ENCODE measurements at places on chromosomes 3 and 15.

DNA sequence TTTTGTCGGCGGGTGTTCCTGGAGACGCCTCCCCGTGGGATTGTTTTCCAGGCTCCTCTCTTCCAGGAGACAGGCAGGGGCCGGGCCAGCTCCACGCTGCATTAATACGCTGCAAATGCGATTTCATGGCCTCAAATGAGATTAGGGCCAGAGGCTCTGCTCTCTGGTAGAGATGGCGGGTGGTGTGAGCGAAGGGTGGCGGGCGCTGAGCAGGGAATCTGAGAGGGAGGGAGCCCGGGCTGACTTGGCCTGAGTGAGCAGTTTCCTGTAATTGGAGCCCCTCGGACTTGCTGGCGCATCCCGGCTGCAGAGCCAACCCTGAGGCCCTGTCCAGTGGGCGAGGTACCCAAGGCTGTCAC is 7.4 kb upstream of the CCDC33 start:
- DNase-seq, result no peak

- DNase-seq, result no peak
These were observed 45.4 kb upstream of the CMTM8 start for GRCh38 chr3:32193101-32193500.

DNA sequence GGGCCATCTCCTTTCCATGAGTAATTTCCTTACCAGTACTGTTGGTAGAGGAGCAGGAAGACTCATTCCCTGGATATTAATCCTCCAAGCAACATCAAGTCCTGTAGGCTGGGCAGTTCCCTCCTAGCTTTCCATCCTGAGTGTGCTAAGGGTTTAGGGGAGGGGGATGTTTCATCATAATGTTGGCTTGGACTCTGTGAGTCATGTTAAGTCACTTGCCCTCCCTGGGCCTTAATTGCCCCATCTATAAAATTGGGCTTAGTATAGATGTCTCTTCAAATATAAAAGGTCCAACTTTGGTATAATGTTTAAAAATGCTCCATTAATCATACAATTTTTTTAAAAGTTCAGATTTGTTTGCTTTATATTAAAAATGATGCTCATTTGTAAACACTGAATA is 52.7 kb downstream of the TLE3 start:
- DNase-seq, result no peak

DNA sequence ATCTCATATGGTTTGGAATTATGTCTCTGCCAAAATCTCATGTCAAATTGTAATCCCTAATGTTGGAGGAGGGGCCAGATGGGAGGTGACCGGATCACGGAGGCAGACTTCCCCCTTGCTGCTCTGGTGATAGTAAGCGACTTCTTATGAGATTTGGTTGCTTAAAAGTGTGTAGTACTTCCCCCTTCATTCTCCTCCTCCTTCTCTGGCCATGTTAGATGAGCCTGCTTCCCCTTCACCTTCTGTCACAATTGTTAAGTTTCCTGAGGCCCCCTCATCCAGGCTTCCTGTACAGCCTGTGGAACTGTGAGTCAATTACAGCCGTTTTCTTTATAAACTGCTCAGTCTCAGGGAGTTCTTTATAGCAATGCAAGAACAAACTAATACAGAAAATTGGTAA is 51.1 kb downstream of the NEDD4 start:
- DNase-seq, result no peak

DNA sequence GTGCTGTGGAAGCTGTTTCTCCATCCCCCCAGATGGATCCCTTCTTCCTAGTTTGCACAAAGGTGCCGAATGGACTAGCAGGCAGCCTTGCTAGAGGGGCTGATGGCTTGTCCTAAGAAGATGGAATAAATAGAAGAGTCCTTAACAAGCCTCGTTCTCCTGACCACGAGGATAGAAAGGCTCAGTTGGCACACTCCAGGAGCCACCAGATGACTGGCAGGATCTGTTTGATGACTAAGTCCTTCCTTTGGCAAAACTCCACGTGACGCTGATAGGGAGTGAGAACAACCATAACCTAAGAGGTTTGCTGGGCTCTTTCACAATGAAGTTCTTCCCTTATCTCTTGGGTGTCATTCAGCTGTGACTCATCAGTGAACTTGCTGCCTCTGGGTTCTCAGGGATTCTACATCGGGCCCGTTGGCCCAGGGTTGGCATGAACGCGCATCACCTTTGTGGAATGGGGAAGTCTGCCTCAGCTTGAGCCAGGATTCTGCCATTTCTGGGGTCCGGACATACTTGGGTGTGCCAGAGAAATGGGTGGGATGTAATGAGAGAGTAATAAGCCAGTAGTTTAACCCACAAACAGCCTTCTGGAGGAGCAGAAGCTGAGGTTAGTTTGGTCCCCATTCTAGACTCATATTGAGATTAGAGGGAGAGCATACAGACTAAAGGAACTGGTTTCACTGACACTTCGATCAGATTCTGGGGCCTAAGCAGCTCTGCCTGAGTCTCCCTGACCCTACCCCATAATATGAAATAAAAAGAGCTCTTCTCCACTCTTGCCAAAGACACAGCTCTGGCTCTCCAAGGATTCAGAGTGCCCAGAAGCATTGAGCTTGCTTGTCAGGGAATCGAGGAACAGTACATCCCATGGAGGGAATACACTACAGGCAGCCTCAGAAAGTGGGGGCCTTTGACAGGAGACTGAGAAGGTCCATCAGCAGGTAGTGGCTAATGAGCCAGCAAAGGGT is 2.0 kb upstream of the MELTF start:
- DNase-seq, result peak; percentile 88

GRCh38 chr3:154029926-154030325 is 91.3 kb upstream of the ARHGEF26 start:
- no peak for DNase-seq

DNA sequence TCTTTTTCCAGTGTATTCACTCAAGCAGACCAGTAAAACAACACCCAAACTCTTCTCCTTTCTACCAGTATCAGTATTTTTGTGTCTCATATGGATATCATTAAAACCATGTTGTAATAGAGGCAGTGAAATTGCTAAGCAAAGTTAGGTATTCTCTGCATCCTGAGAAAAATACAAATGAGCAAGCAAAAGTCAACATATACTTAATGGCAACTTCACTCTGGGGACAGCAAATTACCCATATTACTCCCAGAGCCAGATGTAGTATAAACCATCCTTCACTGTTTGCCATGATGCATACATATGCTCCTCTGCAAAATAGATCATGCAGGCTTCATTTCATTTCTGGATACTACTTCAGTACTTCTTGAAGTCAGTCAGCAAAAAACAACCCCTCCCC is 22.1 kb downstream of the UBA5 start:
- no peak for DNase-seq

- no peak for DNase-seq
These were observed 41.4 kb downstream of the MRPS25 start for GRCh38 chr3:15023719-15024118.

DNA sequence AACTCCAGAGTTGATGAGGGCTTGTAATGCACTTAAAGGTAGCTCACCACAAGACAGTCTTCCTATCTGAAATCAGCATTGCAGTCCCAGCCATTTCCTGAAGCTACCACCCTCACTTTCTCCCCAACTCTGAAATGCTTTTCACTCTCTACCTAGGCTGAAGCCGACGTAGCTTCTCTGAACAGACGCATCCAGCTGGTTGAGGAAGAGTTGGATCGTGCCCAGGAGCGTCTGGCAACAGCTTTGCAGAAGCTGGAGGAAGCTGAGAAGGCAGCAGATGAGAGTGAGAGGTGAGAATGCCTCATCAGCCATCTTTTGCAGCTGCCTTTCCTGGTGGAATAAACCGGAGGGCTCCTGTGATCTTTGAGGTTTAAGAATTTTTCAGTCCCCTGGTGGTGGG is 14.3 kb downstream of the TPM1 start:
- no peak for DNase-seq

- no peak for DNase-seq
These were observed 393.8 kb downstream of the ZNF385D start for GRCh38 chr3:21357241-21357640.

- no peak for DNase-seq
These were observed 553 bp upstream of the RTP4 start for GRCh38 chr3:187367561-187368103.

DNA sequence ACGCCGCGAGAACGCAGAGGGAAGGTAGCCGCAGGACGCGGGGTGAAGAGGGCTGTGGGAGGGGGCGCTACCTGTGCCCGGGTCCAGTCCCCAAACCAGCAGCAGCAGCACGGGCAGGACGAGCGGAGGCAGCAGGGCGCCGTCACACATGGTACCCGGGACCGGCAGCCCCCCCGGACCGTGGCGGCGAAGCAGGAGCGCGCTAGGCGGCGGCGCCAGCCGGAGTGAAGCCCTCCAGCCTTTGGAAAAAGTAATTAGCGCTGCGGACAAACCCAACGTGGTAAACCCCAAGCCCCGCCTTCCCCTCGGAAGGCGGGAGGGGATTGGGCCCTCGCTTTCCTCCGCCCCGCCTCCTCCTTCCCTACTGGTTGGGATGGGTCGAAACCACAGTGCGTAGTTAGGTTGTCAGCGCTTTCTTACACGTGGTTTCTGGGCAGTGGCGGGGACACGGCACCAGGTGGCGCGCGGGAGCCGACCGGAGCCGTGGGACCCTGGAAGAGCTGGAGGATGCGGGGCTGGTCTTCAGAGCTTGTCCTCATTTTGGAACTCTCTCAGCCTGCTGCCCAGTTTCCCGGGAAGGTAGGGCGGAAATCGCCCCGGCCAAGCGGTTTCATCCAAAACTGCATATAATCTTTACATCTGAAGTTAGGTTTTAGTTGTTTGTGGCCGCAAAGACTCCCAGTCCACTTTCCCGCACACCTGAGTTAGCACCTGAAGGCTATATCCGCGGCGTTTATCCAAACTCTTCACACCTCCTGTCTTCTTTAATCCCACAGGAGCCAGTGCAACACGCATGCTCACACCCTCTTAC is at the start of gene ADAMTS17:
Gene ADAMTS17 (minus strand): TSS at position 226 of the 811 bp plus-strand sequence. CDS start 76 bp downstream, at position 150.
- DNase-seq, result peak; percentile 95

- DNase-seq, result no peak
These were observed 239.2 kb downstream of the PDZRN3 start for GRCh38 chr3:73385568-73385967.

GRCh38 chr3:11379824-11380701 is 107.9 kb downstream of the ATG7 start:
- DNase-seq, result no peak

- no peak for DNase-seq
These were observed 816 bp upstream of the ACAN start for GRCh38 chr15:88802250-88802990.
